Uterus (tissue), 4 donors: ENCODE measurements at places on chromosomes 2 and 18. TPM values are rescaled to one million over a fixed set of nuclear protein-coding genes. Genes with fewer than 3 reads are reported as not detected.

- no peak overlapping the region for H3K27ac ChIP-seq
- DNase-seq = no peak
- no peaks in the 10 kb centered on the region for H3K36me3 ChIP-seq
- H3K4me1 ChIP-seq = no peaks in the 10 kb centered on the region
- no peaks in the 10 kb centered on the region for H3K27me3 ChIP-seq
Observed at GRCh38 chr2:226077031-226077430, 677.5 kb downstream of the NYAP2 start.

DNA sequence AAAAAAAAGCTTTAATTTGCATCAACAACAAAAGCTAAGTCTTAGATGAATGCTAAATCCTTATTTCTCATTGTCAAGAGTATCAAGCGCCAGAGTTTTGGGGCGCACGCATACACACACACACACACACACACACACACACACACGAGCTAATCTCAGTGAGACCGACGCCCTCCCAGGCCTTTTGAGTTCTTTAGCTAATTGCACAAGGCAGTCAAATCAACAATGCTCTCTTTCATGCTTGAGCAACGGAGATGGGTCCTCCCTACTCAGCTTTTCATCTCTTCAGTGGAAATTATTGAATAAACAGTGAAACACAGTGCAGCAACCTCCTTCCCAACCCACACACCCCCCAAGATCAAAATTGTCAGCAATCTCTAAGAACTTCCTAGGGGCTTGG is 19.2 kb downstream of the GKN1 start:
- no peaks in the 10 kb centered on the region for H3K4me1 ChIP-seq
- H3K4me3 ChIP-seq = no peak overlapping the region
- no peaks in the 10 kb centered on the region for H3K27me3 ChIP-seq
- H3K36me3 ChIP-seq = no peaks in the 10 kb centered on the region

GRCh38 chr18:62196079-62196478 is 9.0 kb downstream of the RELCH start:
- H3K27ac ChIP-seq = no peak overlapping the region
- peaks cover 4% of the 10 kb centered on the region for H3K4me1 ChIP-seq
- no peaks in the 10 kb centered on the region for H3K27me3 ChIP-seq
- DNase-seq = no peak
- no peak overlapping the region for H3K4me3 ChIP-seq
- no peaks in the 10 kb centered on the region for H3K36me3 ChIP-seq

DNA sequence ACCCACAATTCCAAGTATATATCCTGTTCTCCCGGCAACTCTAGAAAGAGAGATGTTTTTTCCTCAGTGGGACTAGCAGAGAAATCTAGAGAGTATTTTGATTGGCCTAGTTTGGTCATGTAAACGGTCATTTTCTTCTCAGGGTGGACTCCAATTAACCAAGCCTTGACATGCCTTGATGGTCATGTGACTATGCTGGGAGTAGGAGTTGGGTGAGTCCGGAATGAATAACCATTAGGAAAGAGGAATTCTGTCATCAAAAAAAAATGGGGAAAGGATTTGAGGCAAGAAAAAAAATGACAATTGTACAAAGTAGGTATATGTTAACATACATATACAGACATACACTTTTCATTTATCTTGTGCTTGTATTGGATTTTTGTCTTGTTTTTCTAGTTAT is 248.2 kb upstream of the CDH20 start:
- no peak for DNase-seq
- H3K27ac ChIP-seq = no peak overlapping the region
- no peaks in the 10 kb centered on the region for H3K4me1 ChIP-seq
- no peaks in the 10 kb centered on the region for H3K36me3 ChIP-seq
- no peaks in the 10 kb centered on the region for H3K27me3 ChIP-seq
- no peak overlapping the region for H3K4me3 ChIP-seq

GRCh38 chr2:13524492-13524891 is 807.8 kb downstream of the TRIB2 start:
- no peak for DNase-seq
- H3K4me1 ChIP-seq = no peaks in the 10 kb centered on the region
- no peaks in the 10 kb centered on the region for H3K27me3 ChIP-seq
- no peaks in the 10 kb centered on the region for H3K36me3 ChIP-seq
- H3K4me3 ChIP-seq = no peak overlapping the region
- H3K27ac ChIP-seq = no peak overlapping the region

DNA sequence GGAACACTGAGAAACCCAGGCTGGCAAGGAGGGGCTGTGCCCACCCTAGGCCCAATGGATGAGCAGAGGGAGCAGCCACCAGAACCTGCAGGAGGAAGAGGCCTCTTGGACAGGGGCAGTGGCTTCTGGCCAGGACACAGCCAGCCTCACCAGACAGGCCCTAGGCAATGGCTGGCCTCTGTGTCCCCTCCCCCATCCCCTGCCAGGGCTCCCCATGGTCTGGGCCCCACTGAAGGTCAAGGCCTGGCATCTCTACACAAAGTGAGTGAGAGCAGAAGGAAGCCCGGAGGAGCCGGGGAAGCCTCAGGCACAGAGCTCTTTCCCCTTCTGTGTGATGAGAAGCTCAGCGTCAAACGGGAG is 6.3 kb downstream of the PRLH start:
- DNase-seq = no peak
- peaks cover 8% of the 10 kb centered on the region for H3K4me1 ChIP-seq
- H3K27ac ChIP-seq = no peak overlapping the region
- no peak overlapping the region for H3K4me3 ChIP-seq
- H3K27me3 ChIP-seq = no peaks in the 10 kb centered on the region

DNA sequence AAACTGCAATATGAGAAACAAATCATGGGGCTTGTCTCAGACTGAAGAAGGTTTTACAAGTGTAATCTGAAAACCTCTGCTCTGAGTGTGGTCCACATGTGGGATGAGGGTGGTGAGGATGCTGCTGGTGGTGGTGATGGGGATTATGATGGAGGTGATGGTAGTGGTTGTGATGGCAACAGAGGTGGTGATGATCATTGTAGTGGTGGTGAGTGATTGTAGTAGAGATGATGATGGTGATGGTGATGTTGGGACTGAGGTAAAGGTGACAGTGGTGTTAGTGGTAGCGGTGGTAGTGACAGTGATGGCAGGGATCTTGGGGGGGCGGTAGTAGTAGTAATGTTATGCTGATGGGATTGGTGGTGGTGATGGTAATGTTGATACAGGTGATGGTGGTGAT is 217.8 kb downstream of the ANAPC1 start:
- H3K4me1 ChIP-seq = no peaks in the 10 kb centered on the region
- H3K27ac ChIP-seq = no peak overlapping the region
- no peak overlapping the region for H3K4me3 ChIP-seq
- no peaks in the 10 kb centered on the region for H3K27me3 ChIP-seq
- no peak for DNase-seq
- H3K36me3 ChIP-seq = no peaks in the 10 kb centered on the region

GRCh38 chr2:20448977-20449306 is 2.1 kb downstream of the RHOB start:
- H3K4me3 ChIP-seq = peak overlapping the region; percentile 89
- H3K4me1 ChIP-seq = no peaks in the 10 kb centered on the region
- no peaks in the 10 kb centered on the region for H3K36me3 ChIP-seq
- no peaks in the 10 kb centered on the region for H3K27me3 ChIP-seq
- no peak for DNase-seq
- H3K27ac ChIP-seq = peak overlapping the region; percentile 97

Gene SP5
- not detected for total RNA-seq

Gene PPP1R1C
- not detected for total RNA-seq

Gene UGT1A3
- total RNA-seq = not detected

Gene ATF2
- 102 TPM for total RNA-seq

Gene DNAH7
- total RNA-seq = 0.29 TPM

Gene ELOA2
- total RNA-seq = not detected

Gene DRC1
- total RNA-seq = 0.85 TPM
